MM.1S (cell line): ENCODE measurements at places on chromosomes 13 and 19.
A peak's percentile ranks its signal among the peaks of the same experiment; 100 is the strongest.

DNA sequence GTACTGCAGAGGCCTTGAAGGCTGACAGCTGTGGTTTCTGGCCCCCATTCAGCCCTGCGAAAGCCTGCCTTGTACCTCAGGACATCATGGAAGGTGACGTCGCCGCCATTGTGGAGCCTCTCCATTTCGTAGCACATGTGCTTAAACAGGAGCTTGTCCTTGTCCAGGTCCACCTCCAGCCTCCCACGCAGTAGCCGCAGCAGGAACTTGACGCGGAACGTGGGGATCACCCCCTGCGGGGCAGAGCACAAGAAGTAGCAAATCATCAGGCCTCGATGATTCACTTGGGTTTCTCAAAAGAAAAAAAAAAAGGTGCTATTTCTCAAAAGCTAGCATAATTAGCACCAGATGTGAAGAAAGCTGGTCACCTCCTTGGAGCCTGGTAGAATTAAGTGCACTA lies 351.0 kb downstream of the NALCN start:
- no peaks in the 10 kb centered on the region for H3K27me3 ChIP-seq
- no peak overlapping the region for H3K4me3 ChIP-seq
- no peak for DNase-seq
- H3K27ac ChIP-seq = no peak overlapping the region

DNA sequence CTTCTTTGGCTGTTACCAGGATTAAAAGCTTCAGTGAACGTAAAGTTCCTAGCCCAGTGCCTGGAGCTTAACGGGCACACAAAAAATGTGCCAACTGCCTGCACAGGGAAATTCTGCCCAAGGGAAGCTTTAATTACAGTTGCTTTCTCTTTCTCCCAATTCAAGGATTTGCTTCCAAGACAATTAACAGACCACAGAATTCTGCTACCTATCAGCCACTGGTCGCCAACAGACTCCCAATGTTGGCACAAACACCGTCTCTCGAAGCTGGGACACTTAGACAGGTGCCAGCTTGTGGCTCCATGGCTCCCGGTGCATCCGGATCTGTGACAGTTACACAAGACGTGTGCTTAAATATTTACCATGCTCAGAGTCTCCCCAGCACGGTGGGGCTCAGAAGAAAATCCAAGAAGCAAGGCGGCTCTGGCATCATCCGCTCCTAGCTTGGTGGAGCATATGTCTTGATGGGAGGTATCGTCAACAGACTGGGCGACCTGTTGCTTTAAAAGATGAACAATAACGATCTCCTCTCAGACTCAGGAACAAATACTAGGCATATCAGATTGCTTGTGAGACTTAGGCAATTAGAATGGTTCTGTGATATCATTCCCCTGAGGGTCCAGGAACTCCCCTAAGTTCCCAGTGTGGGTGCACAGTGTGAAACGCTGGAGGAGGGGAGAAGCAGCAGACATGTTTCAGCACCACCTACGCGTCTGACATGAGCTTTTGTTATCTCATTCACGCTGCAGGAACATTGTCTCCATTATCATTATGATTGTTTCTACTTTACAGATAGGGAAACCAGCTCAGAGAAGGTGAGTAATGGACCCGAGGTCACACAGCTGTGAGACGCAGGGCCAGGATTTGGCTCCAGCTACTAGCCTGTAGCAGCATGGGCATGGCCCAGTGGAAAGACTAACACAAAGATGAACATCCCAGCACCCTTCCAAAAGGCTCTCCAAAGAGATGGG lies 61.6 kb downstream of the ALOX5AP start:
- no peaks in the 10 kb centered on the region for H3K4me1 ChIP-seq
- no peak overlapping the region for H3K4me3 ChIP-seq
- H3K27ac ChIP-seq = no peak overlapping the region
- no peak for DNase-seq
- no peaks in the 10 kb centered on the region for H3K27me3 ChIP-seq
- H3K36me3 ChIP-seq = no peaks in the 10 kb centered on the region

- no peaks in the 10 kb centered on the region for H3K36me3 ChIP-seq
- H3K27me3 ChIP-seq = no peaks in the 10 kb centered on the region
- H3K4me1 ChIP-seq = no peaks in the 10 kb centered on the region
- no peak overlapping the region for H3K4me3 ChIP-seq
- no peak overlapping the region for H3K27ac ChIP-seq
Observed at GRCh38 chr13:30331331-30331771, 24.0 kb upstream of the KATNAL1 start.

GRCh38 chr13:60410299-60410698 lies 13.3 kb downstream of the TDRD3 start:
- no peak overlapping the region for H3K27ac ChIP-seq
- no peak for DNase-seq
- H3K4me1 ChIP-seq = no peaks in the 10 kb centered on the region
- no peaks in the 10 kb centered on the region for H3K27me3 ChIP-seq
- H3K4me3 ChIP-seq = no peak overlapping the region
- H3K36me3 ChIP-seq = no peaks in the 10 kb centered on the region

DNA sequence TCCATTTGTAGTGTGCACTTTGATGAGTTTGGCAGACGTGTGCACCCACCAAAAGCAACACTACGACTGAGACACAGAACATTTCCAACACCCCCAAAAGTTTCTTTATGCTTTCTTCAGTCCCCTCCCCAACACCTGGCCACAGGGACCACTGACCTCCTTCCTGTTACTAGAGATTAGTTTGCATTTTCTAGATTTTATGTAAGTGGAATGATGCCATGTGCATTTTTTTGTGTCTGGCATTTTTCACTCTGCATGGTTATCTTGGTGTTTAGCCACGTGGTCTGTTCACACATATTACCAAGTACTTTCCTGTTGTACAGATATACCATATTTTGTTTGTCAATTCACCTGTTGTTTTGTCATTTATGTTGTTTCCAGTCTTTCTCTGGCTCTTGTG lies 44.6 kb upstream of the URI1 start:
- no peak overlapping the region for H3K27ac ChIP-seq
- H3K27me3 ChIP-seq = peaks cover 8% of the 10 kb centered on the region; the same call in 1 of the 2 replicates
- no peak overlapping the region for H3K4me3 ChIP-seq
- no peak for DNase-seq
- no peaks in the 10 kb centered on the region for H3K4me1 ChIP-seq

- H3K27me3 ChIP-seq = no peaks in the 10 kb centered on the region
- no peaks in the 10 kb centered on the region for H3K36me3 ChIP-seq
- no peak overlapping the region for H3K4me3 ChIP-seq
- DNase-seq = no peak
- H3K27ac ChIP-seq = no peak overlapping the region
Observed at GRCh38 chr13:106599875-106600797, 32.2 kb upstream of the ARGLU1 start.

GRCh38 chr13:53749306-53749705 lies 720.7 kb downstream of the OLFM4 start:
- no peak for DNase-seq
- no peaks in the 10 kb centered on the region for H3K4me1 ChIP-seq
- H3K27me3 ChIP-seq = no peaks in the 10 kb centered on the region
- no peaks in the 10 kb centered on the region for H3K36me3 ChIP-seq
- H3K4me3 ChIP-seq = no peak overlapping the region

- no peaks in the 10 kb centered on the region for H3K36me3 ChIP-seq
- no peak overlapping the region for H3K4me3 ChIP-seq
- H3K4me1 ChIP-seq = no peaks in the 10 kb centered on the region; the same call in 1 of the 2 replicates
- H3K27ac ChIP-seq = no peak overlapping the region
- no peak for DNase-seq
- H3K27me3 ChIP-seq = peaks cover 56% of the 10 kb centered on the region
Observed at GRCh38 chr19:31907661-31908060, 437.7 kb upstream of the ZNF507 start.

- no peaks in the 10 kb centered on the region for H3K36me3 ChIP-seq
- no peak overlapping the region for H3K27ac ChIP-seq
- DNase-seq = no peak
- H3K4me3 ChIP-seq = no peak overlapping the region
- no peaks in the 10 kb centered on the region for H3K27me3 ChIP-seq
Observed at GRCh38 chr19:888581-889385, 4.2 kb downstream of the MED16 start.

DNA sequence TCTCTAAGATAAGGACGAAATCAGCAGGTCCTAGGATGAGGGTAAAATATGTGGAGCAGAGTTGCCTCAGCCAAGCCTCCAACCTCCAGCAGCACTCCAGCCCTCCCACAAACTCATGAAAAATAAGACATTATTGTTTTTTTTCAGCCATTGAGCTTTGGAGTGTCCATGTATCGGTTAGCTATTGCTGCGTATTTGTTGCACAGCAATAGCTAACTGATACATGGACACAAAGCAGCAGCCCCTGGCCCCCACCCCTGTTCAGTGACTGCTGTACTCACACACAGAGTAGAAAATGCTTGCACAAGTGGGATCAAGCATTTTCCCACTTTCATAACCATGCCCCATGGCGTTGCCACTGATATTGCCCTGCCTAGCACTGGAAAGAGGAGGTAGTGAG lies 19.1 kb upstream of the URI1 start:
- no peak overlapping the region for H3K27ac ChIP-seq
- no peak overlapping the region for H3K4me3 ChIP-seq
- no peaks in the 10 kb centered on the region for H3K27me3 ChIP-seq

DNA sequence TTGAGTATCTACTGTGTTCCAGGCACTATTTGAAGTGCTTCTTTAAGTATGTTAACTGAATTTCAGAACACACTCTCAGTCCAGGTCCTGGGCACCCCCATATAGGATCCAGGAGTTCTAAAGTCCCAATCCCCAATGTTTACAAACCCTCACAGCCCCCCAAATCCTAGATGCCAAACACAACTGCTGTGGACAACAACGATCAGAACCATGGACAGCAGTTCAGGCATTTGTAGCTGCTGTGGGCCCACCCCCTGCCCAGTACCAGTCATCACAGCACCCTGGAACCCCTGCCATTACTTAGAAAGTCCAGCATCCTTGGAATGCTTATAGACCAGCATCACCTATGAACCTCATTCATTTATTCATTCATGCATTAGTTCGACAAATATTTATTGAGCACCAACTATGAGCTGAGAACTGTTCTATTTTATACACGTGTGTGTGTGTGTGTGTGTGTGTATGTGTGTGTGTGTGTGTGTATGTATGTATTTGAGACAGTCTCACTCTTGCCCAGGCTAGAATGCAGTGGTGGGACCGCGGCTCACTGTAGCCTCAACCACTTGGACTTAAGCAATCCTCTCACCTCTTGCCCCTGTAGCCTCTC lies 19.3 kb upstream of the SDHAF1 start:
- no peak for DNase-seq
- H3K4me1 ChIP-seq = no peaks in the 10 kb centered on the region
- H3K36me3 ChIP-seq = no peaks in the 10 kb centered on the region
- H3K27me3 ChIP-seq = peaks cover 65% of the 10 kb centered on the region

DNA sequence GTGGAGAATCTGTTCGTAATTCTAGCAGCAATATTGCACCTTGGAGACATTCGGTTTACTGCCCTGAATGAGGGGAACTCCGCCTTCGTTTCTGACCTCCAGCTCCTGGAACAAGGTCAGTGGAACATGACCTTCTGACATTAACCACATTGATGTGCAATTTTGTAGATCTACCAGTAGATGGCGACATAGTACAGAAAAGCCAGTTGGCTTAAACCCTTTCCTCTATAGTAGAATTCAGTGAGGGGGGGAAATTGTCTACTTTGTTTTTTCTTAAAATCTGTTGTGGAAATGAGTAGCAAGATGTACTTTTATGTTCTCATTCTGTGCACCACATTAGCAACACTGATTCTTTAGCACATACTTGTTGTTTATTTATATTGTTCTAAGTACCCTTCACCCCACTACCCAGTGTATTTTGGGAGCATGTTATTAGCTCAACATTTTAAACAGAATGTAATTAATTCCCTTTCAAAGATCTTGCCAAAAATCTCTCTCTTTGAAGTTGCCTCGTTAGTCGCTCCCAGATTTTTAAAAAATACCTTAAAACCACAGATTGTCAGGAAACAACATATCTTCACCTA lies 332.2 kb downstream of the MYO16 start:
- no peak overlapping the region for H3K27ac ChIP-seq
- no peaks in the 10 kb centered on the region for H3K27me3 ChIP-seq
- H3K36me3 ChIP-seq = no peaks in the 10 kb centered on the region
- no peaks in the 10 kb centered on the region for H3K4me1 ChIP-seq

DNA sequence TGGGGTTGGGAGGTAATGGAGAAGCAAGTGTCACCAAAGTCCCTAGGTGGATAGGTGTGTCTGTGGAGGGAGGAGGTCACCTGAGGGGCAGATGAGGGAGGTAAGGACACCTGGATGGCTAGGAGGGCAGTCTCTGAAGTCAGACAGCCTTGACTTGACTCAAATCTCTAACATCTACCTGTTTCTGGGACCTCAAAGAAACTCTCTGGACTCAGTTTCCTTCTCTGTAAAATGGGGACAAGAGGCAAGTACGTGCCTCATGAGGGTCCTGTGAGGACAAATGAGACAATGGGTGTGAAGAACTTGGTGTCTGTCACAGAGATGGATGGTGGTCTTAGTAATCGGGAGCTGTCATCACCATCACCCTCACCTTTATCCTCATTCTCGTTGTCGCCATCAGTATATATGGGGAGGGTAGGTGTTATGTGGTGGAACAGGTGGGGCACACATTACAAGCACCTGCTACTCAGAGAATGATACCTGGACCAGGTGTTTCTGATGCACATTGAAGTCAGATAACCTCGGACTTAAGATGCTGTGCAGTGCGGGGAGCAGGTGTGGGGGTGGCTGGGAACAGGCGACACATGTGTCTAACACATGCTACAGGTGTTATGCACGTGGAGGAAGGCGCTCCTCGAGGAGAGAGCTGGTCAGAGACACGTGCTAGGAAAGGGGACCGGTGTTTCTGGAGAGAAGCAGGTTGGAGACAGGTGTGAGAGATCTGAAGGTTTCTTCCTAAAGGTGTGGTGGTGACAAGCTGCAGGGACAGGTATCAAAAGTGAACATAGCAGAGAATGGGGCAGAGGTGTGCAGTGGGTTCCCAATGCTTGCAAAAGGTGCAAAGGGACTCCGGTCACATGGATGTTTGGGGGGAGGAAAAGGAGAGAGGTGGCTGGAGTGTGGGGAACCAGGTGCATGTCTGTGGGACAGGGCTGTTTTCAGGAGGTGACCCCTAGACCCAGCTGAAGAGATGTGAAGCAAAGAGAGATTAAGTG lies 3.8 kb downstream of the ERFL start:
- no peak for DNase-seq
- H3K4me1 ChIP-seq = peaks cover 12% of the 10 kb centered on the region; the same call in 1 of the 2 replicates
- H3K27me3 ChIP-seq = peaks cover 90% of the 10 kb centered on the region
- H3K36me3 ChIP-seq = no peaks in the 10 kb centered on the region

GRCh38 chr13:48595431-48596429 lies 58.0 kb upstream of the CYSLTR2 start:
- H3K36me3 ChIP-seq = no peaks in the 10 kb centered on the region
- no peak overlapping the region for H3K4me3 ChIP-seq
- peak; percentile 48 for DNase-seq
- H3K27ac ChIP-seq = no peak overlapping the region
- H3K4me1 ChIP-seq = no peaks in the 10 kb centered on the region
- no peaks in the 10 kb centered on the region for H3K27me3 ChIP-seq
